Fibroblast of villous mesenchyme (primary cell): ENCODE measurements at places on chromosomes 12 and 14. TPM values are rescaled to one million over a fixed set of nuclear protein-coding genes. Genes with fewer than 3 reads are reported as not detected.

Gene KCNC2
- 0.43 TPM in 1 of 2 replicates, not detected in the other for total RNA-seq

Gene PLEKHA5
- 31.6 and 37.1 TPM in 2 replicates for total RNA-seq

Gene TMTC2
- total RNA-seq: 1.6 and 5.2 TPM in 2 replicates

Gene OR4K5
- total RNA-seq: not detected in 2 replicates

Gene OR11H6
- not detected in 2 replicates for total RNA-seq

Gene CTDSP2
- total RNA-seq: 64.8 and 76.0 TPM in 2 replicates

Gene CARMIL3
- total RNA-seq: not detected in 2 replicates
